ENCODE measurements at places on chromosomes 5 and 9.
A peak's percentile ranks its signal among the peaks of the same experiment; 100 is the strongest.

DNA sequence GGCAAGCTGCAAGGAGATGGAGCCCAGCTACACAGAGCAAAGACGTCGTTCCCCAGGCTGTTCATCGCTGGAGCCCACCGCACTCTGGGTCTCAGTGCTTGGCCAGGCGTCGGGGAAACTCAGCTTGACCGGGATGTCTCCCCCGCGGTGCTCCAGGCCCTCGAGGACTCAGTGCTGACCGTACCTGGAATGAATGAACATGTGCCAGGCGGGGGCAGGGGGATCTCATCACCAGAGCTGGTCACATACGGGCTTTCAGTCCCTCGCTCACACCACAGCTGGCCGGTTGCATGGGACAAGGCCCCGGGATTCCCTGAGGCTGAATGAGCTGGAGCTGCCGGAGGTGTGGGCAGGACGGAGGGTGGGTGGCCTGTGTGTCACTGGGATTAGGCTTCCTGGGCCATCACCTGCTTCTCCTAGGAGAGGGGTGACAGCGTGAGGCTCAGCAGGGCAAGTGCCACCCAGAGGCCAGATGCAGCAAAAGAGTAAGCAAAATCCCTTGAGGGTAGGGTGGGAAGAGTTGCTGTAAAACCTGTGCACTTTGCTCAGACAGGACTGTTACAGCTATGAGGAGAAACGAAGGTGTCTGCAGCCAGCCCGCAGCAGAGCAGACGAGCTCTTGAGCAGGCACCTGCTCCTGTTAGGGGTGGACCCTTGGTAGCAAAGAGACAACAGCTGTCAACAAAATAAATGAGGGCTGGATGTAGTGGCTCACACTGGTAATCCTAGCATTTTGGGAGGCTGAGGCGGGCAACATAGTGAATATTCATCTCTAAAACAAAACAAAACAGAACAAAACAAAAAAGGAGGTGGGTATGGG lies 70.7 kb upstream of the RAPGEF1 start:
- no peak for DNase-seq

DNA sequence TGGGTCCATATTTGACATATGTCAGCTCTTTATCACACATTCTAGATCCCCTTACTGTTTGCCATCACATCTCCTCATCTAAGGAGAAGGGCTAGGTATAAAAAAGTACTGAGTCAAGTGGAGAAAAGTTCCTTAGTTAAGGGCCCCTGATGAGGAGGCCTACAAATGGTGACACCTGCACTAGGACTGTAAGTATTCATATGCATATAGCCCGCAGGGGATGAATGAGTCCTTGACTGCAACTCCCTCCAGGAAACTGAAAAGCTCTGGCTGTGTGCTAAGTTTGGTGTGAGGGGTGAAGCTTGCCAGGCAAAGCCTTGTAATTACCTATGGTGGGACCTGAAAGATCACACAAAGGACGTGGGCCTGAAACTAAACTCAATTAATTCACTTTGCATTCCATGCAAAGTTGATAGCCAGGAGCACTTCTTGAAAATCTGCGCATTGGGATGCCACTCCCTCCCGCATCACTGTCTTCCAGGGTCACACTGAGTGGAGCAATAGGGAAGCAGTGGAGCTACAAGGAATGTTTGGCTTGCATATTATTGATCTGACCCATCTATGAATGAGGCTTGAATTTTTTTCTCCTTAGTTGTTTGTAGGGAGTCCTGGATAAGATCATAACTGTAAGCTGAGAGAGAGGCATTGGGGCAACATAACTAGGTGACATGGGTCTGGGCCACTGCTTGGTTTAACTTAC lies 11.9 kb upstream of the EQTN start:
- DNase-seq, result no peak

DNA sequence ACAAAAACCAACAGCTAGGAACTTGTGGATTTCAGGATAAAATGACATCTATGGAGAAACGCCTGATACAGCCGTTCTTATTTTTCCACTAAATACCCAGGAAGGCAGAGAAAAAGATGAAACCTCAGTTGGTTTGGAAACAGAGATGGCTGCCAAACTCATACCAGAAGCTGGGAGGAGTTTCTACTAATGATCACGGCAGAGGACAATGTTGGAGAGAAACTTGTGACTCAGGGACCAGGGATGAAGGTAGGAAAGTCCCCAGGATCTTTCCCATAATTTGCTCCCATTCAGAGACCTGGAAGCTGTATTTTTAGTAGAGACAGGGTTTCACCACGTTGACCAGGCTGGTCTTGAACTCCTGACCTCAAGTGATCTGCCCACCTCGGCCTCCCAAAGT lies 187.1 kb upstream of the IER5L start:
- DNase-seq, result no peak

GRCh38 chr5:111231119-111231518 lies 6.9 kb downstream of the CAMK4 start:
- DNase-seq, result no peak

DNA sequence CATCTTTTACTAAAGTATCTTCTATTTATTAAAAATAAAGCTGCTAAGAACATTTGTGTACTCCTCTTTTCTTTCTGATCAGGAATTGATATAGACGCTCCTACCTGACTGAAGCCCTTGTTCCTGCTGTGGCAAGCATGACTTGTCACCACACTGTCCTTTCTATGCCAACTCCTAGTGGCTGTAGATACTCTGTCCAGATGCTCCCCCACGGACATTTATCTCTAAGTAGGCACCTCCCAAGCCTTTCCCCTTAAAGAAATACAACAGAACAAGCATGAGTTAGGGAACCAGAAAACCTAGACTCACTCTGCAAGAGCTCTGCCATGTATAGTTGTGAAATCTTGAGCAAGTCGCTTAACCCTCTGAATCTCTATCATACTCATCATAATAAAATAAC lies 53.2 kb downstream of the FAM114A2 start:
- no peak for DNase-seq

GRCh38 chr9:122252796-122253195 lies 11.8 kb downstream of the RBM18 start:
- no peak for DNase-seq

DNA sequence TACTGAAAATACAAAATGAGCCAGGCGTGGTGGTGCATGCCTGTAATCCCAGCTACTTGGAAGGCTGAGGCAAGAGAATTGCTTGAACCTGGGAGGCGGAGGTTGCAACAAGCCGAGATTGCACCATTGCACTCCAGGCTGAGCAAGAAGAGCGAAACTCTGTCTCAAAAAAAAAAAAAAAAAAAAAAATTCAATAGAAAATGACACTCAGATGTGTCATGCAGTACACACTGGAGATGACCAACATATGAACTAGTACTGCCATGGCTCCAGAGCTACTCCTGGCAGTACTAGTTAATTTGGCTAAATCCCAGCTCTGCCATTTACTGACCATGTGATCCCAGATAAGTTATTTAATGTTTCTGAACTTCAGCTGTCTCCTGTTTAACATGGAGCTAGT lies 7.3 kb downstream of the ATOX1 start:
- DNase-seq, result no peak

GRCh38 chr5:22514231-22514630 lies 338.9 kb downstream of the CDH12 start:
- no peak for DNase-seq

DNA sequence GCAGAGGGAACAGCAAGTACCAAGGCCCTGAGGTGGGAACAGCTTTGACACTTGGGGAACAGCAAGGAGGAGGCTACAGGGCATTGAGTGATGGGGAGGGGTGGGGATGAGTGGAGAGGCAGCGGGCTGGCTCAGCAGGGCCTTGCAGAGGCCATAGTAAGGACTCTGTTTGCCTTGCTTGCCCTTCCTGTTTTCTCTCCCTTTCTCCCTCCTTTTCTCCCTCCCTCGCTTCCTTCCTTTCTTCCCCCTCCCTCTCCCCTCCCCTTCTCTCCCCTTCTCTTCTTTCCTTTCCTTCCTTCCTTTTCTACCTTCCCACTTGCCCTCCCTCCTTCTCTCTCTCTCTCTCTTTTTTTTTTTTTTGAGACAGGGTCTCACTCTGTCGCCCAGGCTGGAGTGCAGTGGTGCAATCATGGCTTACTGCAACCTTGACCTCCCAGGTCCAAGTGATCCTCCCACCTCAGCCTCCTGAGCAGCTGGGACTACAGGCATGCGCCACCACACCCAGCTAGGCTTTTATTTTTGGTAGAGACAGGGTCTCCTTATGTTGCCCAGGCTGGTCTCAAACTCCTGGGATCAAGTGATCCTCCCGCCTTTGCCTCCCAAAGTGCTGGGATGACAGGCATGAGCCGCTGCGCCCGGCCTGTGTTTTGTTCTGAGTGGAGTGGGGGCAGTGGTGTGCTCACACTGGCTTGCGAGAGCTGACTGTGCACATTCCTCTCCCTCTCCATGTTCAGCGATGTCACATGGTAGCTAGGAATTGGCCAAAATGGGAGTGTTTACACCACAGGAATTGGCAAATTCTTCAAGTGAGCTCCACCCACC lies 17.1 kb downstream of the IER5L start:
- no peak for DNase-seq

GRCh38 chr9:33840381-33840780 lies 23.4 kb downstream of the UBE2R2 start:
- DNase-seq, result no peak

DNA sequence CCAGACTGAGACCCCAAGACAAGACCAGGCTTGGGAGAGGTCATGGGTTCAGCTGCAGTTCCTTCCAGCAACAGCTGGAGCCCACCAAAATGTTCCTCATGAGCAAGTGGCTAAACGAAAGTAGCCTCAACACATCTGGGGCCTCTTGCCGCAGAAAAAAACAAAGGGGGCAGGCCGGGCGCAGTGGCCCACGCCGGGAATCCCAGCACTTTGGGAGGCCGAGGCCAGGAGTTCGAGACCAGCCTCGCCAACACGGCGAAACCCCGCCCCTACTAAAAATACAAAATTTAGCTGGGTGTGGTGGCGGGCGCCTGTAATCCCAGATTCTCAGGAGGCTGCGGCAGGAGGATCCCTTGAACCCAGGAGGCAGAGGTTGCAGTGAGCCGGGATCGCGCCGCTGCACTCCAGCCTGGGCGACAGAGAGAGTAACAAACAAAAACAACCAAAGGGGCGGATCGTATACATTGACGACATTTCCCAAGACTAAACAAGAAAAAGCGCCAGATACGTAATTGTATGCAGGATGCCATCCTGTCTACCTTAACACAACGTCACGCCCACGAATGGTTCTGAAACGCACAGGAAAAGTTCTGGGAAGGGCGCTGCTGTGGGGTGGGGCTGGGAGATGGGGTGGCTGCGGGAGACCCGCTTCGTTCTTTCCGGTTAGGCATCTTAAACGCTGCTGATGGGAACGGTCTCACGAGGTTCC lies 1.7 kb downstream of the INPP5E start:
- DNase-seq, result no peak

GRCh38 chr9:21817176-21817575 lies 14.7 kb downstream of the MTAP start:
- no peak for DNase-seq

GRCh38 chr9:128946571-128947276 lies 679 bp downstream of the DOLK start:
- DNase-seq, result peak; percentile 11

GRCh38 chr5:52864884-52865283 lies 77.2 kb downstream of the ITGA1 start:
- no peak for DNase-seq

- DNase-seq, result no peak
Observed at GRCh38 chr9:14011799-14012560, 302.0 kb downstream of the NFIB start.

DNA sequence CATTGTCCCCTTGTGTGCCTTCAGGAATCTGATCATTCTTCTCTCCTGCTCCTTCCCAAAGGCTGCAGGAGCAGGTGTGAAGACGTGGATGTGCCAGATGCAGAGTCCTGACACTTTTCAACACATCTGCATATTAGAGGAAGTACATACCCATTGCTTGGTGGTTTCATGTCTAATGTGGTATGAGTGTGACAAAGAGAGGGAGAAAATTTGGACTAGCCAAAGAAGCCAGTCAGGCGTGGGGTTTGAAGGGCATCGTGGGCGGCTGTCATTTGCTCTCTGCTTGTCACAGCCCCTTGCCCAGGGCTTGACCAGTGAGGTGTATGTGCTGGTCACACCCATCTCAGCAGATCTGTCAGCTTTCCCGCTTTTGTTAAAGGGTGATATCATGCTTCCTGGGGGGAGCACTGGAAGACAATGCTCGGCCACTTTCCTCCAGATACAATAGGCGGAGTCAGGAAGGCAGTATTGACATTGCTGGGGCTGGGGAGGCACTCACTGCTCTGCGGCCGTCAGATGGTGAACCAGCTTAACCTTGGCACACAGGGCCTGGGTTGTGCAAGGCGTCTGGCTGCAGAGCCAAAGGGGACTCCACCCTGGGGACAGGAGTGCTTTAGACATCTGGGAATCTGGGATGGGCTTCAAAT lies 8.6 kb downstream of the TEK start:
- DNase-seq, result no peak

GRCh38 chr9:72843520-72844439 lies 109.1 kb downstream of the ALDH1A1 start:
- DNase-seq, result no peak

- DNase-seq, result no peak
Observed at GRCh38 chr9:136198605-136199083, 6.3 kb downstream of the LHX3 start.

DNA sequence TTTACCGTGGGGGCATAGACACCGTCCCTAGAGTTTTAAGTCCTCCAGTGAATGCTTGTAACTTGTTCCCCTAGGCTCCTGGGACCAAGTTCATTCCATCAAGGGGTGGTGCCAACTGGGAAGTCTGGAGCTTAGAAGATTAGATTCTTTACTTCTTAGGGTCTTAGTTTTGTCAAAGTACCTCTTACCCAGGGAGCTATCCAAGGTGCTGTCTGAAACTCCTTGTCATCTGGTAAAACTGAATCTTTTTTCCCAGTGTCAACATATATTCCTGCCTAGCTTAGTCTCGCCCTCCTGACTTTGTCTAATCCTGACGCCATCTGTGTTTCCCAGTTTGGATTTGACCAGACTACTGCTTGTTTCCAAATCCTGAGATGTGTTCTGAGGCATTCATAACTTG lies 41.6 kb downstream of the MAMDC2 start:
- DNase-seq, result no peak

- DNase-seq, result no peak
Observed at GRCh38 chr9:4375424-4376200, 75.7 kb upstream of the GLIS3 start.

GRCh38 chr5:79582186-79582585 lies 30.1 kb upstream of the TENT2 start:
- DNase-seq, result no peak

- no peak for DNase-seq
Observed at GRCh38 chr9:136627703-136628102, 35.0 kb upstream of the EGFL7 start.

GRCh38 chr5:82097-82496 lies 9.9 kb upstream of the PLEKHG4B start:
- DNase-seq, result no peak

GRCh38 chr5:163531272-163531671 lies 25.9 kb downstream of the MAT2B start:
- no peak for DNase-seq

- DNase-seq, result no peak
Observed at GRCh38 chr5:2556375-2556966, 195.0 kb downstream of the IRX2 start.

Measured in activated gamma-delta T cell treated with Interleukin-2 at 50 U/mL for 16 hours (primary cell).